Activated CD4-positive, CD25-positive, alpha-beta regulatory T cell (primary cell): ENCODE measurements at places on chromosomes 1 and 21.

DNA sequence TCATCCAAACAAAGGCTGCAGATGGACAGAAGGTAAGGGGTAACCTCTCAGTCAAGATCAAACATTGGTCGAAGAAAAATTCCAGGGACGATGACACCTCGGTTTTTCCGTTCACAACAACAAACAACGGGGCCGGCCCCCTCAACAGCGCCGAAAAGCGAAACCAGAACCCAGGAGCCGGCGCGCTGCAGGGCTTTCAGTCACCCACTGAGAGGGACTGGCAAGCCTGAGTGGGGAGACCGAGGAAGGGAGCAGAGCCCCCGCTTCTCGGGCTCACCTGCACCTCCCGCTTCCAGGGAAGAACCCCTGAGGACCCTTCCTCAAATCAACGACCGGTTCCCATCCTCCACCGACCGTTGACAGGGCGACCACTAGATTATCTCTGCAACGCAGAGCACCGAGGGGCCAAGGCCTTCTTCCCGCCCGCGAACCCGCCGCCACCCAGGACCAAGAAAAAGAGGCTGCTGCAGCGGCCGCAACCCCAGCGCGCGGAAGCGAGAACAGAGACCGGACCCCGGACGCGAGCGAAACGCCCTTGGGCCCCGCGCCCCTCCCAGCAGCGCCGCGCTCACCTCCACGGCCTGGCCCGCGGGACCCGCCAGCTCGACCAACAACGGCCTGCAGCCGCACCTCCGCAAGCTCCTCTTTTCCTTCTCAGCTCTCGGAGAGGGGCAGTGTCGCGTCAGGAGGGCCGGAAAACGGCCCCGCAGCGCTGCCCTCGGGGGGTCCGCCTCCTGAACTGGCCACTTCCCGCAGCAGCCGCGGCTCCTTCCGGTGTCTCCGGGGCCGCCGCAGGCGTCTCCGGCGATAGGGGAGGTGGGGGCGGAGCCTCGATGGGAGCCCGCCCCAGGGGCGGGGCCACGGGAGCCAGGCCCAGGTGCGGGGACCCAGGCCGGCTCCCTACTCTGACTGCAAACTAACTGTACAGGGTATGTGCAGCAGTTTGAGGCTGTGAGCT is at the start of gene USP33:
TSS of gene USP33 (minus strand) at position 782 of the 958 bp plus-strand sequence. CDS start 18,155 bp downstream, outside the sequence.
- peak; percentile 83 for DNase-seq

GRCh38 chr1:70140343-70140742 is 65.0 kb downstream of the LRRC40 start:
- DNase-seq, result no peak

- DNase-seq, result no peak
These were observed 8.8 kb upstream of the ADAR start for GRCh38 chr1:154616659-154617345.

GRCh38 chr1:73637264-73637663 is 560.7 kb downstream of the LRRIQ3 start:
- DNase-seq, result no peak

- no peak for DNase-seq
These were observed 1.0 kb downstream of the CRB1 start for GRCh38 chr1:197269053-197269452.

DNA sequence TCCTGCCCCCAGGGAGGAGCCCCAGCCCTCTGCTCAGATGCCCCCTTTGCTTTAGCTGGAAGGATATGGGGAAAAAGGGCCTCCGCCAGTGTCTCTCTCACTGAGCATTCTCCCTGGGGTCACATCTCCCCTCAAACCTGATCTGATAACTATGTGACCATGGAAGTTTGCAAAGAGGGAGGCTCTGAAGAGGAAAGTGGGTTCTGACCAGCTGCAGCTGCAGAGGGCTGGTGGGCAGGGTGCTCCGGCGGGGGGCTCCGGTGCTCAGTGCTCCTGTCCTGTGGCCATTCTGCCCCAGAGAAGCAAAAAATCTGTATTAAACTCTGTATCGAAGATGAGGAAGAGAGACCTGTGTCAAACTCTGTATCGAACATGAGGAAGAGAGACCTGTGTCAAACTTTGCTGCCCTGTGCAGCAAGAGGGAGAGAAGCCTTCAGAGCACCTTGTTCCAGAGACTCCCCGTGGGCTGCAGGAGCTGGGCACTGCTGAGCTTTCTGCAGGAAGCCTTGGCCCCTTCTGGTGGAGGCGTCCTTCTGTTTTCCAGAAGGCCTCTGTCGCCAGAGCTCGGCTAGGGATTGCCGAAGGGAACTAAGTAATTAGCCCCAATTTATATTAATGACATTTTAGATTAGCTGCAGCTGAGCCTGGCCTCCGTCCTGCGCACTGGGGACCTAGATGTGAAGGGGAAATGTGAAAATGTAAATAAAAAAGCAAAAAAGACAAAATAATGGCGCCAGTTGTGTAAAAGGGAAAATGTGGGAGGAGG is 186.2 kb upstream of the C1orf174 start:
- no peak for DNase-seq

GRCh38 chr1:168227620-168228019 is 1.8 kb downstream of the SFT2D2 start:
- DNase-seq, result no peak

DNA sequence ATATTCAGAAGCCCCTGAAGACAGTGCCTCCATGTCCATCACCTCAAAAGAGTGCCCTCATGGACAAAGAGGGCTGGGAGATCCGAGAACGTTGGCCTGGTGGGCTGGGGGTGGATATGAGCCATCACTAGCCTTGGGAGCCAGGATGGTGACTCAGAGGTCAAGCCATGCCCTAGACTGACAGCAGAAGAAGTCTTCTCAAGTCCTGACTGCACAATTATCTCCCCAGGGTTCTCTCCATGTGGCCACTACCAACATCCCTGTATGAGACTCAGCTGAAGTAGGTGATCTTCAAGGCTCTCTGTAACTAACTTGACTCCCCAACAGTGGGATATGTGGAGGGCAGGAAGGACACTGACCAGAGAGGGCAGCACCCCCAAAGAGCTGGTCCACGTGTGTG is 7.1 kb upstream of the USF1 start:
- DNase-seq, result no peak

- no peak for DNase-seq
These were observed 8.1 kb upstream of the SRM start for GRCh38 chr1:11067716-11068599.

DNA sequence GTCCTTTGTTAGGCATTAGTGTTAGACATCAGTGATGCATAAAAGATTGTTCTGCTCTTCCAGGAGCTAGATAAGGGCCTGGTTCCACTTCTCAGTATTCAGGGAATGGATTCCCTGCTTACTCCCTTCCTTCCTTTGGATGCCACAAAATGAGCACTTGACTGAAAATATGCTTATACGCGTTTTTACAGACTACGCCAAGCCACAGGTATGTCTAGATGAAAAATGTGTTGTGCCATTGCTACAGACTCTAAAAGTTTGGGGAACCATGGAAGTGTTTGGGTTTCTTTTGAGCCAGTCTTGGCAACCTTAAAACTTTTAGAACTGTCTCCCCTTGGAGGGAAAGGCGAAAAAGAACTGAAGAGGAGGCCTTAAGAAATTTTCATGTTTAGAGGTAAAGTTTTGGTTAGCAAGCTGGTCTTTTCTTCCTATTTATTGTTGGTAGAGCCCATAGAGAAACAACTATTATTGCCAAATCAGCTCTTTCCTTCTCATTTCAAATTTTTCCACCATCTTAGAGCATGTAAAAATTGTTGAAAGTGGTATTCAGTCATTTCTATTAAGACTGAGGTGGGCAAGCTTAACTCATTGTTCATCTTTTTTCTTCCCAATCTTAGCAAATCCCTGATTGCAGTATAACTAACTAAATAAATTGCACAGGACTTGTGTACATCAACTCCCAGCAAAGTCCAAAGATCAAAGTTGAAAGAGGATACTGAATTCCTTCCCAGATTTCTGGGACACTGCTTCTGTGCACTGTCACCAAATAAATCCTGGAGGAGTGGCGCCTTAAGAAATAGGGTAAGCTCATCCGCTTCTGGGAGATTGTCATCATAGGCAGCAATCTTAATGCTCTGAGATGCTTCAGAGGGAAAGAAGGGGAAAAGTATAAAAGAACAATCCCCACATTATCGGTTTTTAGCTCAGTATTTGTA is 18.9 kb downstream of the FGGY start:
- DNase-seq, result no peak

GRCh38 chr21:34612056-34612455 is 2.9 kb downstream of the RCAN1 start:
- no peak for DNase-seq

GRCh38 chr1:65762081-65762862 is 30.4 kb upstream of the PDE4B start:
- DNase-seq, result no peak

DNA sequence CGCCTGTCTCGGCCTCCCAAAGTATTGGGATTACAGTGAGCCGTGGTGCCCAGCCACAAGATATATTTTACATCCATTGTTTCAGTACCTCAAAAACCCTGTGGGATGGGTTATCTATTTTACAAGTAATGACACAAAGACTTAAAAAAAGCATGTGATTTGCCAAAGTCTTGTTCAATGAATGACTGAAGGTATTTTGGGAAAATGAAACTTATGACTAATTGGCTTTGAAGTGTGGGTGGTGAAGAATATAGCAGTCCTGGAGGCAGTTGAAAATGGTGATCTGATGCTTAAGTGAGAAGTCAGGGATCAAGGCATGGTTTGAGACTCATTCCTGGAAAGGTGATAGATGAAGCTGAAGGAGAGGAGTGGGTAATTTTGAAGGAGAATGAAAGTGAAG is 3.0 kb downstream of the SWT1 start:
- DNase-seq, result no peak
